ENCODE measurements at places on chromosomes 4 and X.

- peak; percentile 53 for DNase-seq
Observed at GRCh38 chrX:65985922-65986588, 53.8 kb downstream of the VSIG4 start.

DNA sequence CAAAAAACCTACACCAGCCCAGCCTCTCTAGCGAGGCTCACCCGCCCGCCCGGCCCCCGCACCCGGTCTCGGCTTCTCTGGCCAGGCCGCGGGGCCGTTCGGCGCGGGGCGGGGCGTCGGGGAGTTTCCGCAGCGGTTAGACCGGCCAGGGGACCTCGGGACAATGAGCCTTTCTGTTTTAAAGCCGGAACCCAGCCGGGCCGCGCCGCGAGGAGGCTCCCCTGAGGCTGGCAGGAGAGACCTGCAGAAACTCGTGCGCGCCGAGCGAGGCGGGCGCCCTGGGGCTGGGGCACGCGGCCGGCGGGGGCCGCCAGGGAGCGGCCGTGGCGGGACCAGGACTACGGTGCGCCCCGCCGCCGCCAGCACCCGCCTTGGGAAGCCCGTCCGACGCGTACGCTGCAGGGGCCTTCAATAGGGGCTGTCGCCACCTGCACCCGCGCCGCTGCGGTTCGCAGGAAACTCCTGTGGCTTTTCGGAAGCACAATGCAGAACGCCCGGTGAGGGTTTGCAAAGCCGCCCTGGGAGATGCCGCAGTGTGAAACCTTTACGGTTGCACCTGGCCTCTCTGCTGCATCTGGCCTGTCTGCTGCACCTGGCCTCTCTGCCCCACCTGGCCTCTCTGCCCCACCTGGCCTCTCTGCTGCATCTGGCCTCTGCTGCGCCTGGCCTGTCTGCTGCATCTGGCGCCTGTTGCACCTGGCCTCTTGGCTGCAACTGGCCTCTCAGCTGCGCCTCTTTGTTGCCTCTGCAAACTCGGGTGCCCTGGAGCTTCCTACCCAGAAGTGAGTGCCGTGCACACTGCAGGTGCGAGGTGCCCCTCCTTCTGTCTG is 63.9 kb downstream of the TRAPPC11 start:
- peak; percentile 4 for DNase-seq

- DNase-seq = no peak
Observed at GRCh38 chrX:27583976-27584375, 6.2 kb upstream of the DCAF8L2 start.

DNA sequence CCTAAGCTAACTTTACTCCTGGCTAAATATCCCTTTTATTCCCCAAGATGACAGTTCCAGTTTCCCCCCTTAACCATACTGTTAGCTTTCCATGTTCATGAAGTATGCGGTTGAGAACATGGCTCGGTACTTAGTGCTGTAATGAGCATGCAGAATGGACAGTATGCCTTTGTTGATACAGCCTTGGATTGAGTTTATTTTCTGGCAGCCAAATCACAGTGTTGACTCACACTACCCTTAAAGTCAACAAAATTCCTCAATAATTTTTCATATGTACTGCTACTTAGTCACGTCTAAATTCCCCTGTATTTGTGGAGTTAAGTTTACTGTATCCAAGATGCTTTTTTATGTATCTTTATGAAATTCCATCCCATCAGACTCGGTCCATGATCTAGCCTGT is 1.4 kb upstream of the VEGFC start:
- DNase-seq = peak; percentile 97

DNA sequence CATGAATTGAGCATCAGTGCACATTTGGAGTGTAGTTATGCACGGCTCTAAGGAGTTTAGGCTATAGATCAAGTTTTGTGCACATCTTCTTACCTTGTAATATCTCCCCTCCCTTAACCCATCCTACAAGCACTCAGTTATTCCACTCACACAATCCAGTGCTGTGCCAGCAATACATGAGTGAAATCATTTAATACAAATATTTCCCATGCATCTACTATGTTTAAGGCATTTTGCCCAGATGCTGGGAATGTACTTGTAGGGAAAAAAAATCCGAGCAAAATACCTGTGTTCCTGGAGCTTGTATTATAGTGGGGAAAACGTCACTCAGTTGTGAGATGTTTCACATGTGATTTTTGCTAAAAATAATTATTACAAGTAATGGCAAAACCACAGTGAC is 191.6 kb upstream of the LDB2 start:
- DNase-seq = no peak

DNA sequence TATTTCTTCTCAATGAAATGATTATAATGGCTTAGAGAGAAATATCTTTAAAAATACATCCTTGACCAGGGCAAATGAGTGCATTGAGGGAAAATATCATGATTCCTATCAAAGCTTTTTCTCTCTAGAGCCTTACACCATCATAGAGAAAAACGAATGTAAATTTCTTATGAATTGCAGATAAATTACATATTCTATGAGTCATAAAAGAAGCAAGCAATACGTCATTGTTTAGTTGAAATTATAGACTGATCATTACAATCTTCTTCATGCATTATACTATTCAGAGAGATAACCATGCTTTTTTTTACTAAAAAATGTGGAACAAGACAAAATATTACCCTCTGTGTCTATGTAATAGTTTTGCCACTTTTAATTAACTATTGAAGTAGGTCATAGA is 100.9 kb upstream of the RXFP1 start:
- no peak for DNase-seq

DNA sequence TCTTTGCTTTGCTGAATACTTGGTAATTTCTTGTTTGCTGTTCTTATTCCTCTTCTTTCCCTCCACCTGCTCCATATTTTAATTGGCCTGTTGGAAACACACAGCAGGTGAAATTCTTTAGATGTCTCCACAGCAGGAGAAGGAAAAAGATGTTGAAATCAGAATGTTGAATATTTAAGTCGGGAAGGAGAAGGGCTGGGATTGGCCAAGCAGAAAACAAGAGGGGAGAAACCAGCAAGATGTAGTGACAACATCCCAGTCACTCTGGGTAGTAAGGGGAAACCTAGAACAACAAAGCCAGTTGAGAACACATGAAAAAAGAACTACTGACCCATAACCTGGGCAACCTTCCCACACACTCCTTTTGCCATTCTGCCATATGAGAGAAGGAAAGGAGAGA is 37.3 kb upstream of the STAG2 start:
- DNase-seq = no peak

GRCh38 chrX:129961180-129962083 is 21.0 kb upstream of the BCORL1 start:
- no peak for DNase-seq

DNA sequence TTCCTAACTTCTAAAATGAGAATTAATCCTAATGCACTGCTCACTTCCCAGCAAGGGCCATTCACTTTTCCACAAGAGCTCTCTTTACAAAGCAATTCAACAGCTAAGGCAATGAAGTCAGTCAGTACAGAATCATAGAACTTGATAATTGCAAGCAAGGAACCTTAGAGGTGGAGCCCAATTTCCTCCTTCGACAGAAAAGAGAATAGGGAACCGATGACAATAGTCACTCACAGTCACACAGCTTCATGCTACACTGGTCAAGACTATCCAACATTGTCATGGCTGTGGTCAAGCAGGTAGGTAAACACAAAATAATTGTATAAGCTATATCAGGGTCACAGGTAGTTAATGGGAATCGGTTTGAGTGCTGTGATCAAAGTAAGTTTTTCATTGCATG is 90.0 kb downstream of the ELOVL6 start:
- DNase-seq = no peak

Measured in fibroblast of mammary gland (primary cell).